ENCODE measurements at places on chromosomes 6 and 20. TPM values are rescaled to one million over a fixed set of nuclear protein-coding genes. Genes with fewer than 3 reads are reported as not detected.

DNA sequence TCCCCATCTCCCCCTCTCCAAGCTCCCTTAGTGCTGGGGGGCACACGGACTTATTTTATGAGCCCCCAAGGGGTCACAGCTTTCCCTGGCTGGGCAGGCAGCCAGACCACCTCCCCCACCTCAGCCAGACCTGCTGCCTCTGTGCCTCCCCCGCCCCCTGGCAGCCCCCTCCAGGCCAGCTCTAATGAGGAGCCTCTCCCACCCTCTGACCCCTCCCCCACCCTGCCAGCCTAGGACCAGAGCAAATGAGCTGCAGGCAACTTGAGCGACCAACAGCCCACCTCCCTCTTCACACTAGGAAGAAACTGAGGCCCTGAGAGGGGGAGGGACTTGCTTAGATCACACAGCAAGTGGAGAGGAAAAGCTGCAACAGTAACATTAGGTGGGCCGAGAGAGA lies 1.9 kb downstream of the GDF5 start:
- DNase-seq: no peak

DNA sequence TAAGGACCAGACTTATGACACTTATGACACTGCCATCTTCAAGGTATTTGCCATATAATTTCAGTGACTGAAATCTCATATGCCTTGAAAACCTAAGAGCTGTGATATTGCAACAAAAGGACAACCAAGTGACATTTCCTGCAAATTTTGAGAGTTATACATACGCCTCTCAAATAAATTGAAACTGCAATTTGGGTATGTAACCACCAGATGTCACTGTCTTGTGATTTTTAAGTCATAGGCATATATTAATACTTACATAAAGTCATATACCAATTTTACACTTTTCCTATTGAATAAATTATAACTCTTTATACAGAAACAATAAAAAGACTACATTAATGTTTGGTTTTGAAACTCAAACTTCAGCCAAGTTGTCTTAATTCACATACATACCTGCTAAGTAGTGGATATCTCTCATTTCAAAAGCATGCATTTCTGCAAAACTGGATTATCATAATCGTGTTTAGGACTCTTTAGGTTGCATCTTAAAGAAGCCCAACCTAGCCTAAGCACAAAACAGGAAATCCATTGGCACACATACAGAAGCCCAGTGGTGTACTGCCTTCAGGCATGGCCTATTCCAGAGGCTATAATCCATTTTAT lies 180.2 kb downstream of the PACRG start:
- no peak for DNase-seq

GRCh38 chr6:11033825-11034224 lies 10.3 kb downstream of the ELOVL2 start:
- no peak for DNase-seq

GRCh38 chr6:35488517-35488862 lies 8.4 kb downstream of the TEAD3 start:
- DNase-seq: no peak

GRCh38 chr6:43695215-43695966 lies 7.8 kb upstream of the MRPS18A start:
- no peak for DNase-seq

- DNase-seq: peak; percentile 71
Observed at GRCh38 chr20:1636621-1637020, 16.8 kb upstream of the SIRPB1 start.

- no peak for DNase-seq
Observed at GRCh38 chr6:8245726-8246125, 143.4 kb upstream of the EEF1E1 start.

DNA sequence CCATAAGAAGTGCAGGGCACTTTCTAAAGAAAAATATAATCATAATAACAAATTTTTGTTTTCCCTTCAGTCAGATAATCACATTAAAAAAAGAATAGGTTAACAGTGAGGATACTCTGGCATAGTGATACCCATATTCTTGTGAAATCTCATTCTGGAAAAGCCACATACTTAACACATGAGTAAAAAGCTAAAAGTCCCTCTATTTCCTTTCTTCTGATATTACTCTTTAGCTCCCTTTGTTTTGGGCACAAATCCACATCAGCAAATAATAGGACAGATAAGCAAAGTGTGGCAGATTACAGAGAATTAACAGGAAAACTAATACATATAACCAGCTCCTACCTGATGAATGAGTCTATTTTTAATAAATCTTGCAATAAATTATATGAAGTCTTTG lies 15.8 kb downstream of the SHPRH start:
- no peak for DNase-seq

GRCh38 chr6:72946774-72947173 lies 278.5 kb downstream of the KHDC1L start:
- DNase-seq: no peak

DNA sequence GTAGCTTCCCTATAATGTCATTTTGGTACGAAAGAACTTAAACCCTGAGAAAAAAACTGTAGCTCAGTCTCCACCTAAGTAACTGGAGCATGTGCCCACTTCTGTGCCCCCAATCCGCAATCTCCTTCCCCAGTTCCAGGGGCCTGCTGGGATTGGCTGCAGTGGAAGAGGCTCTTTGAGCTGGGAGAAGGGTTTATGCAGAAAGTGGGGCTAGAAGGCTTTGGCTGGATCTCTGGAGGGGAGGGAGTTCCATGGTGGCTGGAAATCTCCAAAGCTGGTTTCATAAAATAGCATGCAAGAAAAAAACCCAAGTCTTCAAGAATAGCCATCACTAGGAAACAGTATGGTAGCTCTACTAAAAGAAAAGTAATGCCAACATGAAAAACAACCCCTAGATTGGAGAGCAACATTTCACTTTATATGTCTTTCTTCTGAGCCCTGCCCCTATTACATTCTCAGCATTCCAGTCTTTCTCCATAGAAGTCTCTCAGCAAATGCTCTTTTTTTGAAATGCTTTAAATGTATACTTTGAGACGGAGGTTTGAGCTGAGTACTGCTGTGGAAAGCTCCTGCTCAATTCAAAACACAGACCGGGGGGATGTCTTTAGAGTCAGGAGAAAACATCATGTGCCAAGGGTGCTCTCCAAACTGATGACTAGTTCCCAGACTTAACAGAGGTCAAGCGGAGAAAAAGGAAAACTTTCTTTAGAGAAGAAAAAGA lies 36.0 kb upstream of the FOXO3 start:
- no peak for DNase-seq

DNA sequence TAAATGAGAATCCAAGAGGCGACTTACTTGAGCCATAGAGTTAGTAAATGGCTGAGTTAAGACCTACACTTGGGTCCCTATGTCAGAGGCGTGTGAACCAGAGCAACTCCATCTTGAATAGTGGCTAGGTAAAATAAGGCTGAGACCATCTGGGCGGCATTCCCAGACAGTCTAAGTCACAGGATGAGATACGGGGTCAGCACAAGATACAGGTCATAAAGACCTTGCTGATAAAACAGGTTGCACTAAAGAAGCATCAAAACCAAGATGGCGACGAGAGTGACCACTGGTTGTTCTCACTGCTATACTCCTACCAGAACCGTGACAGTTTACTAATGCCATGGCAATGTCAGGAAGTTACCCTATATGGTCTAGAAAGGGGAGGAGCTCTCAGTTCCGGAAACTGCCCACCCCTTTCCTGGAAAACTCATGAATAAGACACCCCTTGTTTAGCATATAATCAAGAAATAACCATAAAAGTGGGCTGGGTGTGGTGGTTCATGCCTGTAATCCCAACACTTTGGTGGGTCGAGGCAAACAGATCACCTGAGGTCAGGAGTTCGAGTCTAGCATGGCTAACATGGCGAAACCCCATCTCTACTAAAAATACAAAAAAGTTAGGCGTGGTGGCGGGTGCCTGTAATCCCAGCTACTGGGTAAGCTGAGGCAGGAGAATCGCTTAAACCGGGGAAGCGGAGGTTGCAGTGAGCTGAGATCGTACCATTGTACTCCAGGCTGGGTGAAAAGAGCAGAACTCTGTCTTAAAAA lies 43.9 kb upstream of the EEF1A1 start:
- no peak for DNase-seq

GRCh38 chr6:20028143-20028542 lies 184.1 kb downstream of the MBOAT1 start:
- no peak for DNase-seq

DNA sequence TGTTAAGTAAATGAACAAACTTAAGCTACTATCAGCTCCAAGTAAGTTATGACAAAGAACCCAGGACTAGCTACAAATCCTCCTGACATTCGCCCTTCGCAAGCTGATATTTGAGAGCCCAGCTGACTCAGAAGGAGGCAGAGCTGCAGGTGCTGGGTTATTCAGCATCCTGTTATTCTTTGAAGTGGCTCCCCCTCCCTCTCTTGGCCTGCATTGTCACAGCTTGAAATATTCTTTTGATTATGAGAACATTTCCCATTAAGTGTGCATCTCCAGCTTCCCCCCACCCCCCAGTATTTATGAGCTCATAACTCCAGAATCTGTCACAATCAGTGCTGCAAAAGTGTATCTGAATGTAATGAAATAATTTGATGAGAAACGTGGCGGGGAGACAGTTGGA lies 78.8 kb upstream of the RALY start:
- DNase-seq: no peak

DNA sequence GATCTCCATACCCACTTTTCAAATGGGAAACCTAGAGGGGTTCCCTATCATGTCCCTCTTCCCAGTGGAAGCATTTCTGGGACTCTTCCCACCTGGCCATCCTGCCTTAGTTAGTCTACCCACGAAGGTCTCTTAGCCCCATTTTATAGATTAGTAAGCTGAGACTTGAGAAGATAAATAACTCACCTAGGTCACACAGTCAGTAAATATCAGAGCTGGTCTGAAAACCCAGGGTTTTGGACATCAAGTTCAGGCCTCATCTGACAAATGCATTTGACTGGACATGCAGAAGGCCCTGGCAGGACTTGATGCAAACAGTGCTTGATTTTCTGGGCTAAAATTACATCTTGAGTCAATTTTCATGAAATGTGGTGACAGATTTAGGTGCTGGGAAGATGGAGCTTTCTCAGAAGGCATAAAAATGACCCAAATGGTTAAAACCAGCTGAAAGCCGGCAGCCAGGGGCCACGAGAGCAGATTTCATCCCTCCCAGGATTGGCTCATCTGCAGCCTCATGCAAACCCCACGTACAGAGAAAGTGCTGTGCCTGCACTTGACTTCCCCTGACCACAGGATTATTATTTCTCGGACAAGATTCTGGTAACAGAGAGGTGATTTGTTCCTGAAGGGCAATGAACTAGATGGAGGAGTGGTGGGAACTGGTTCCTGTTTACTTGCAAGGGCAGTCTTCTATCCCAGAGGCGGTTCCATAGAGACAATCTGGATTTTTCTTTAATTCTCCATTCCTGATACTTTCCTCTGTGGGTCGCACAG lies 23.1 kb downstream of the CPNE5 start:
- no peak for DNase-seq

GRCh38 chr6:169904051-169904922 lies 152.9 kb downstream of the ERMARD start:
- no peak for DNase-seq

GRCh38 chr6:41371461-41371991 lies 36.1 kb downstream of the NCR2 start:
- peak; percentile 12 for DNase-seq

DNA sequence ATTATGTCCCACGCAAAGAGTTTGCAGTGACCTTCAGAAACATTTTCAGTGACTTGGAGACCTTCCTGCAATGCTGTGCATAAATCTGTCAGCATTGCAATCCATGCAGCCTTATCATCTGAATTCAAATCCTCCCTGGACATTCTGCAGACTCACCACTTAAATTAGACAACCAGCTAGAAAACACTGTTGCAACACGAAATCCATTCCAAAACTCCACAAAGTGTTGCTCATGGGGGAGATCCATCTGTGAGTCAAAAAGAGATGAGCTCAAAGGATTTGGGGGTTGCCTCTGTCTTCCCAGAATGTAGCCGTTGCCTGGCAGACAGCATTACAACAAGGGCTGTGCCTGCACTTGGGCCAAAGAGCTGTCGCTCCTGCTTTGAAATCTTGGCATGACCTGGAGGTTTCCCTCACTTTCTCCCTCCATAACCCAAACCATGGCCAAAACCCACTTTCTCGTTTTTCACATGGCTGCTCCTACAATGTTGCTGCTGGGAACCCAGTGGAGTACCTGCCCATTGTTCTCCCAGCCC lies 163.5 kb upstream of the CDYL start:
- no peak for DNase-seq

DNA sequence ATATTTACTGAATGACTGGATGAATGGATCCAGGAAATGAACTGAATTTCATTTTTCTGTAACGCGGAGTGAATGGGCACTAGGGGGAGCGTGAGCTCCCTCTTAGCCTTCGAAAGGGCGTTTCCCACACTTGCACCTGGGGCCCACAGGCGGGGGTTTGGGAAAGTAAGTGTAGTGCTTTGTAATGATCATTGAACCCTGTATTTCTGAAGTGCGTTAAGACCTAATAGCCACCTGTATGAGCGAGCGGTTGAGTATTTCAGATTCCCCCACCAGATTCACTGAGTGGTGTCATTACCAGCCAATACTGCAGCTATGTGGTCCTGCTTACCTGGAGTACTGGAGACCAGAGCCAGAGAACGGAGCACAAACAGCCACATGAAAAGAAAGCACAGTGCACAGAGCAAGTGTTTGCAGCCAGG lies 10.5 kb downstream of the SYTL3 start:
- DNase-seq: no peak

- no peak for DNase-seq
Observed at GRCh38 chr6:33719326-33719987, 8.0 kb upstream of the UQCC2 start.

The PACRG gene
- total RNA-seq: not detected

The MOXD1 gene
- 23.9 TPM for total RNA-seq

The AAR2 gene
- 45.1 TPM for total RNA-seq

The LPA gene
- total RNA-seq: not detected
